ENCODE measurements at places on chromosomes 4 and X. TPM values are rescaled to one million over a fixed set of nuclear protein-coding genes. Genes with fewer than 3 reads are reported as not detected.

Gene MAGEB17
- polyA plus RNA-seq: not detected

Gene AMTN
- not detected for polyA plus RNA-seq

Gene PCDH18
- polyA plus RNA-seq: 215 TPM

Gene FAM236A
- polyA plus RNA-seq: not detected

DNA sequence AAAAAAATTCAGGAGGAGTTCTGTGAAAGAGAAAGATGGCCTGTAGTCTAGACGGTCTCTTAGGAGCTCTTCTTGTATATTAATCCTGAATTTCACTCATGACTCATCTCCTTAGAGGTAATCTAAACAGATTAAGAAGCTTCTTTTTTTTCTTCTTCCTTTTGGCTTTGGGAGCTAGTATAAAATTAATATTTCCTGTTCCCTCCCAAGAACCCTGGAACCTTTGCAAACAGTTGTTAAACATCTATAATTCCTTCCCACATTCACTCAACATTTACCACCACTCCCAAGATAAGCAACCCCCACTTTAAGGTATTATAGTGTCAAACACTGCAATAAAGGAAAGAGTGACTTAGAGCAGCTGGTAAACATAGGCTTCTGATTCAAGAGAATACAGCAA, 146.4 kb upstream of the EDNRA start:
- no peak for DNase-seq

DNA sequence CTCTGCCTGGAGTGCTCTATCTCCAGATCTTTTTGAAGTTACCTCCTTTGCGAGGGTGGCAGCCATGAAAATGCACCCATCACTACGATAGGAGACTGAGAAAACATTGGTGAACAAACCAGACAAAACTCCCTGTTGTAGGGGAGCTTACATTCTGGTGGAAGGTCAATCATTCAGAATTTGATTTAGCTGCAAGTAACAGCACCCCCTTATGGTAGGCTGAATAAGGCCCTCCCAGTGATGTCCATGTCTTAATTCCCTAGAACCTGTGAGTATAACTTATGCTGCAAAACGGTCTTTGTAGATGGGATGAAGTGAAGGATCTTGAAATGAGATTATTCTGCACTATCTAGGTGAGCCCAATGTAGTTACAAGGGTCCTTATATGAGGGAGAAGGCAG, 5.6 kb upstream of the TEC start:
- no peak for DNase-seq

DNA sequence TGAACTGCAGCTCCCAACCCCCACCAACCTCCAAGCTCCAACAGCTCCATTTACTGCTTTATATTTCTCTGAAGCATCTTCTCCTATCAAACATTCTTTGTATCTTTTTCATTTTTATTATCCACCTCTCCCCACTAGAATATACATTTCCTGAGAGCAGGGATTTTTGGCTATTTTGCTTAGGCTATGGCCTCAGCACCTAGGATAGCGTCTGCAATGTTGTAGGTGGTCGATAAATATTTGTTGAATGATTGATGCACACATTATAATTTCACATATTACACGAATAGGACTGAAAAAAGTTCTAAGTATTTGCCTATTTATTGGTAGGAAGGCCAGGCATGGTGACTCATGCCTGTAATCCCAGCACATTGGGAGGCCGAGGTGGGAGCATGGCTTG, 658.7 kb upstream of the DIPK2B start:
- no peak for DNase-seq

DNA sequence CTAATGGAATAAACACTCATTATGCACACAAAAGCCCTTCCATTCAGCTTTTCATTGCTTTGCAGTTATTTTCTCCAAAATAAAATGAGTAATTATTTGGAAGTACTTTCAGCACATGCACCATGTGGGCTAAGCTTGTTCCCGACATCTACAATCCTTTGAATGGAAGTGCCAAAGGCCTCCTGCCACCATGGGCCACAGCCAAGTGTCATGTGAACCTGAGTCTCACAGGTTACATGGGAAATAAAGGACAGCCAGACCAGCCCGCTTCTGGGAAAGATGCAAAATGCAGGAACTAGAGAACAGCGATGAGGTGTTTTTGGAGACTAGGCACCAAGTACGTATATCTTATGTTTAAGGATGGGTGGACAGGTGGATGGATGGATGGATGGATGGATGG, 181.8 kb downstream of the AFF2 start:
- no peak for DNase-seq

GRCh38 chr4:98516042-98516440, 142.4 kb downstream of the TSPAN5 start:
- no peak for DNase-seq

- DNase-seq: no peak
Observed at GRCh38 chrX:34884817-34885216, 57.8 kb upstream of the FAM47B start.

DNA sequence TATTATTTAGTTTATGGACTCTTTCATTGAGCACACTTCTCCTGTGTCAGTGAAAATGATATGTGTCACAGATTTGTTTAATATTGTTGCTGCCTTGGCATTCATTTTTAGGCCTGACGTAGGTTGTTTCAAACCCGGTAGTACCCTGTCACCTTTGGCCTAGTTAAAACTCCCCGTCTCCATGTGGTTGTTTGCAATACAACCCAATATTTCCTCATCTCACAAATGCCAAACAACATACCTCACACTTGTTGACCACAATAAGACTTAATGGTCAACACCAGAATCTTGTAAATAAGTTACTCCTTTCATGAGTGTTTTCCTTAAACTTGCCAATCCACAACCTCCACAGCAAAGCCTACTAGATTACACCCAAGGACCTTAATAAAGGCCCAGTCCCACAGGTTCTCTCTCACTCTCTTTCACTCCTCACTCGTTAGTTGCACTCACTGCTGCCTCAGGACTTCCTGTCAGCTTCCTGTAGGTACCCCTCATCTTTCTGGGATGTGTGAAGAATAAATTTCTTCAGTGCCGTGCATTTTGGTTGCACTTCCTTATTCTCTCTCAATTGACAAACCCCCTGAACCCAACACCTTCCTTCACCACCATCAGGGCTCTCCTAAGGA, 31.3 kb downstream of the IL13RA2 start:
- no peak for DNase-seq
